ENCODE measurements at places on chromosomes 12 and 14. TPM values are rescaled to one million over a fixed set of nuclear protein-coding genes. Genes with fewer than 3 reads are reported as not detected.

KRT1 gene
- total RNA-seq = not detected

DNA sequence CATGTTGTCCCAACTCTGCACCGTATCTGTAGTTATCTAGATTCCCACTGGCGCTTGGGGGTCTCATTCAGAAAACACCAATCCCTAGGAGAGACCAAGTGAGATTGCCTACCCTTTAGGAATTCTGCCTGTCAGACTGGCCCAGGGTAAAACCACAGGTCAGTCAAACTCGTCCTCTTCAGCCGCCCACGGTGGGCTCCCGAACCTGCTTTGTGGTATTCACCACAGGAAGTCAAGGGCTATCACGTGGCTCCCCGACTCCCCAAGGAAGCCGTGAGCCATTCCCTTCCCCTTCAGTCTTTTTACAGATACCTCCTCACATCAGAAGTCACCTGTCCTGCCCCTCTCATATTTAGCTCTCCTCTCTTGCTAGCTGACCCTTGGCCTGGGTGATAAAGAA lies 159.9 kb downstream of the EGLN3 start:
- DNase-seq = no peak

DNA sequence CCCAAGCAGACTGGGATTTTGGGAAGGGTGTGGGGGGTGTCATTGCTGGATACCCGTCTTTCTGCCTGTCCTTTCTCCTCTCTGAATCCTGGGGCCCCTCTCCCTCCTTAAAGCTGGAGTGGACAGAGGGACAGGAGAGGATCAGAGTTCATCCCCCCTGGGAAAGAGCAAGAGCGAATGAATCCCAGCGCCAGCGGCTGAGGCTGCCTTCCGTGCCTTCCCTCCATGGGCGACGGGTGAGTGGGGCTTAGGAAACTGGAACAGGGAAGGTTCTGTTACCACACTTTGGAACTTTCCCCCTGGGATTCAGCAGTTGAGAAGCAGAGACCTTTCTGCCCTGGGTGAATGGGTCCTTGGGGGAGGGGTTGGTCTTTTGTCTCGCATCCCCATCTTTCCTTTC lies 16.2 kb upstream of the RIN3 start:
- DNase-seq = no peak

KRT6C gene
- not detected for total RNA-seq

DNA sequence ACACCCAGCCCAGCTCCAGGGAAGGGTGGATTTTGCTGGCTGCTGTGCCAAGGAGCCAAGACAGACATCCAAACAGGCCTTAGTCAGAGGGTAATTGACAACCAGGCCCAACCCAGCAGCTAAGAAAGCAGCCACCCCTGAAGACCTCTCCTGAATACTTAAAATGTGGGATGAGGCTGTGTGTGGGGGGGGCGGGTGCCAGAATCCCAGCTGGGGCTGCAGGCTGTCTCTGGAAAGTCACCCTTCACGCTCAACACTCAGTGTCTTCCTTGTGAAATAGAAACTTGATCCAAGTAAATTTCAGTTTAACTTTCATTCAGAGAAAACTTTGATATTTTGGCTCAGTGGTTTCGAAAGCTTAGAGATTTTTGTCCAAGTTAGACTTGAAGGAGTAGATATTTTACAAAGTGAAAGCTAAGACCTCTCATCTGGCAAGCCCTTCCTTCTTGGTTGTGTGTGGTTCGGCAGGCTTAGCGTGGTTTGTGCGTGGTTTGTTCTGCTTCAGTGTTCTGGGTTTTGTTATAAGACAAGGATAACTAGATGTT lies 5.1 kb downstream of the PAPLN start:
- DNase-seq = no peak

DNA sequence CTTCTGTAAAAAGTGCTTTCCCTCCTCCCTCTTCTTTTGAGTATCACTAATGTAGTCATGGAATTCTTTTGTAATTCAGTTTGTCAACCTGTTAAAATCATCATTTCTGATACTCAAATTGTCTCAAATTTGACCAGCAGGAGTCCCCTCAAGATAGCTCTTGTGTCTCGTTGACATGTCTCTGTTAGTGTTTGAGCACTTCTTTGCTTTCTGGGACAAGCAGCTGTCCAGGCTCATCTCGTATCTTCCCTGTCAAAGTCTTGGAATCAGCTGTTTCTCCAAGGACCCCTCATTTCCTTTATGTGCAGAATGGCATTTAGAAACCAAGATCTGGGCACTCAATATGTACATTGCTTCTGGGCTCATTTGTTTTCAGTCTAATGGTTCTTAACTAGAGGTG lies 10.7 kb downstream of the CIPC start:
- DNase-seq = no peak

SLC7A7 gene
- total RNA-seq = 15.0 TPM

All from endothelial cell (in vitro differentiated cells).